ENCODE measurements at places on chromosomes 4 and X.

- peak; percentile 9 for DNase-seq
Measured at GRCh38 chr4:148054275-148054674, 322.4 kb downstream of the ARHGAP10 start.

GRCh38 chrX:72094894-72095293 lies 36.8 kb downstream of the RTL5 start:
- peak; percentile 86 for DNase-seq

GRCh38 chr4:165873298-165874071 lies 448 bp downstream of the TLL1 start:
- DNase-seq = no peak

DNA sequence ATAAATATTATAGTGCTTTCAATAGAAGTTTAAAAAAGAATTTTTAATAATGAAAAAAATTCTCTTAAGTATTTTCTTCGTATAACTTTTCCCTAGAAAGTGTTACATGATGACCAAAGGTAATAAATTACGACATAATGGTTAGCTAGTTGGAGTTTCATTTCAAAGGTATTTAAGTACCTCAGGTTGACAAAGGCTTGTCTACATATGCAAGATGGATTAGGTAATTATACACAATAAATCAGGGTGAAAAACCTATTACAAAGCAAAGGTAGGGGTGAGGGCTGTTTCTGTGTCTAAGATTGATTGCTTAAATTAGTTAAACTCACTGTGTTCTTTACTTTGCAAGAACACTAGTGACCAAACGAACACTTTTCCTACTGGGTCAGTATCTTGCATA lies 508.5 kb upstream of the FAT1 start:
- no peak for DNase-seq
